ENCODE measurements at places on chromosomes 5 and 9.

- DNase-seq, result no peak
Measured at GRCh38 chr9:37378613-37379004, 43.9 kb upstream of the GRHPR start.

GRCh38 chr9:134826336-134827285, 54.0 kb upstream of the FCN2 start:
- DNase-seq, result no peak

GRCh38 chr9:111957856-111958631, 61.4 kb downstream of the UGCG start:
- DNase-seq, result no peak

DNA sequence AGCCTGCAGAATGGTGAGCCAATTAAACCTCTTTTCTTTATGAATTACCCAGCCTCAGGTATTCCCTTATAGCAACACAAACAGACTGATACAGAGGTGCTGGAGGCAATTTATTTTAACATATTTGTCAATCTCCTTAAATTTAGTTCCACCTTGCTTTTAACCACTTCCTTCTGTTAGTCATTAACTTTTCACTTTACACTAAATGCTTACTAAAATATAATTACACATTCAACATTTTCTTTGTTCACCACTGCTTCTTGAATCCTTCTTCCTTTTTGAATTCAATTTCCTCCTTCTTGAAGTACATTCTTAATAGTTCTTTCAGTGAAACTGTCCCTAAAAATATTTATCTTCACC, 39.4 kb downstream of the LYRM7 start:
- no peak for DNase-seq

- DNase-seq, result no peak
Measured at GRCh38 chr5:32534041-32534440, 51.3 kb upstream of the SUB1 start.

DNA sequence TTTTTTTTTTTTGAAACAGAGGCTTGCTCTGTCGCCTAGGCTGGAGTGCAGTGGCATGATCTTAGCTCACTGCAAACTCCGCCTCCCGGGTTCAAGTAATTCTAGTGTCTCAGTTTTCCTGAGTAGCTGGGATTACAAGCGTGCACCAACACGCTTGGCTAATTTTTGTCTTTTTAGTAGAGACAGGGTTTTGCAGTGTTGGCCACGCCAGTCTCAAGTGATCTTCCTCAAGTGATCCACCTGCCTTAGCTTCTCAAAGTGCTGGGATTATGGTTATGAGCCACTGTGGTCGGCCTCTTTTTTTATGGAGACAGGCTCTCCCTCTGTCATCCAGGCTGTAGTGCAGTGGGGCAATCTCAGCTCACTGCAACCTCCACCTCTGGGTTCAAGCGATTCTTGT, 82.9 kb downstream of the RAB24 start:
- no peak for DNase-seq
